Cortex of kidney (tissue), 1 donor: ENCODE measurements at places on chromosomes 4 and X.

DNA sequence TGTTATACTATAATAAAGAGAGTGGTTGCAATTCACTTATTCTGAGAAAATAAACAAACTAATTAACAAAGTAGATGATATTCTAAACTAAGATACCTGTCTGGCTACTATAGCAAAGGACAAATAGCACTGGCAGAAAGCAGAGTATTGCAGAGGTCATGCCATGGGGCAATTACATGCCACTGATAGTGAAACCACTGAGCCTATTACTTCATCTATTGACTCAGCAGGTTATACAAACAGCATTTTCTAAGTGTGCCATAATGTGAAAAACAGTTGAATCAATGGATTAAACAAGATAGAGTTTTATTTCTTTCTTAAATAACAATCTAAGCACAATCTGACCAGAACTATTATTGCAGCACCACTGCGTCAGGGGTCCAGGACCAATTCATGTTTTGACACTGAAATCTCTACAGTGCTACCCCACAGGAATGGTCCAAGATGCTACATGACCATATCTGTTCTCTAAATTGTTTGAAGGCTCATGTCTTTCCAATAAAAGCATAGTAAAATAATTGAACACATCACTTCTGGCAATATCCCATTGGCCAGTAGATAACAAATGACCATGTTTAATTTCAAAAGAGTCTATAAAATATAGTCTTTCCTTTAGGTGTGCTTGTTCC, 389.5 kb upstream of the GRID2 start:
- DNase-seq: no peak

DNA sequence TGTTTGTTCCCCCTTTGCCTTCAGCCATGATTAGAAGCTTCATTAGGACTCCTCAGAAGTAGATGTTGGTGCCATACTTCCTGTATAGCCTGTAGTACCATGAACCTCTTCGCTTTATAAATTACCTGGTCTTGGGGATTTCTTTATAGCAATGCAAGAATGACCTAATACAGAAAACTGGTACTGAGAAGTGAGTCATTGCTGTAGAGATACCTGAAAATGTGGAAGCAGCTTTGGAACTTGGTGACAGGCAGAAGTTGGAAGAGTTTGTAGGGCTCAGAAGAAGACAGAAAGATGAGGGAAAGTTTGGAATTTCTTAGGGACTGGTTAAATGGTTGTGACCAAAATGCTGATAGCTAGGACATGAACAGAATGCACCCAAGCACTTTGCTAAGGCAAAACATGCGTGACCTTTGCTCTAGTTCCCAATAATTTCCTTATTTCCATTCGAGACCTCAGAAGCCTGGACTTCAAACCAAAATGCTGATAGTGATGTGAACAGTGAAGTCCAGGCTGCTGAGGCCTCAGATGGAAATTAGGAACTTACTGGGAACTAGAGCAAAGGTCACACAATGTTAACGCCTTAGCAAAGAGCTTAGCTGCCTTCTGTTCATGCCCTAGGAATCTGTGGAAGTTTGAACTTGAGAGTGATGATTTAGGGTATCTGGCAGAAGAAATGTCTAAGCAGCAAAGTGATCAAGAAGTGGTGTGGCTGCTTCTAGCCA, 3.0 kb upstream of the USP46 start:
- no peak for DNase-seq

DNA sequence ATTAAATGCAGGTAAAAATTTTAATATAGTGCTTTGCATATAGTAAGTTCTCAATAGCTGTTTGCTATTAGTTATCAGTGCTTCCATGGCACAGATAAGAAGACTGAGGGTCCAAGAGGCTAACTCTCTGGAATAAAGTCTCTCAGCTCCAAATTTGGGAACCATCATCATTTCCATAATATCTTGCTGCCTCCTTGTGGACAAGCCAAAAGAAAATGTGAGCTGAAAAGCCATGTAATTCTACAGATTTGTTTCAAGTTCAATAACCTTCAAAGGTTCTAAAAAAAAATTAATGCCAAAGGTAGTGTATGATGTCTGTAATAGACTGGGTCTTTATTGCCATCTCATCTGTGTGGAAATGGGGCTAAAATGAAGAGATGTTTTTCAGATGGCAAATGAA, 136.9 kb upstream of the VCX start:
- no peak for DNase-seq

- no peak for DNase-seq
These were observed 17.3 kb upstream of the UVSSA start for GRCh38 chr4:1329408-1330371.

GRCh38 chr4:2792711-2793585, at the start of gene SH3BP2:
Gene SH3BP2 (plus strand): TSS chr4:2793085. CDS start chr4:2820618, 27,533 bp downstream.
- no peak for DNase-seq

DNA sequence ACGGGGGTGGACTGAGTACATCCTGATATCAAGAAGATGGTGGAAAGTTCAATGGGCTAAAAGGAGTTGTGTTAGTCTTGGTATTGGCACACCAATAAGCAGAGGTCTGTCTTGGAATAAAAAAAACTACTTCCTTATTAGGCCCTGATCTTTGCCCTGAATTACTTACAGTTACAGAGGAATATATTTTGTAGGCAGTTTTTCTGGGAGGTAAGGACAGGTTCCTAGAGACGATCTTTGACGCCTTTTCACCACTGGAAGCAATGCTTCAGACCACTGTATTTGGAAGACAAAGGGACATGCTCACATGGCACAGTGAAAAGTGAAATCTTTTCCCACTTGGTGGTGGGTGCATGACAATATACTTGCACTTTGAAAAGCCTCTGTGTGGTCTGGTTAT, 618 bp upstream of the XK start:
- no peak for DNase-seq
